ENCODE measurements at places on chromosomes 16 and 17. TPM values are rescaled to one million over a fixed set of nuclear protein-coding genes. Genes with fewer than 3 reads are reported as not detected.

DNA sequence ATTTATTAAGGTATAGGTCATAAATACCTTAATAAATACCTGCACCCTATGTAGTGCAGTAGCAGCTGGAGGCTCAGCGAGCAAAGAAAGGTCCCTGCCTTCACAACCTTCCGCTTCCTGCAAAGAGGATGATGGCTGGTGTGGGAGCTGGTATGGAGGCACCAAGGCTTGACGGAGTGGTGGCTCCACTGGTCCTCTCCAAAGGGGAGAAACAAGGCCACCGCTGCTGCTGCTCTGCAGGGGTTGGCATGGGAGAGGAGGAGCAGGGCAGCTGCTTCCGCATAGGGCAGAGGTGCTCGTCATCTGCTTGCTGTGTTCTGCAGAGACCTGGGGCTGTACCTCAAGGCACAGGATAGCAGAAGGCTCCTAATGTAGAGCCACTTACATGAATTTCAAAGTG is 52.8 kb downstream of the NDEL1 start:
- no peak overlapping the region for H3K27ac ChIP-seq
- no peak overlapping the region for H3K4me3 ChIP-seq
- H3K4me1 ChIP-seq = no peaks in the 10 kb centered on the region
- no peaks in the 10 kb centered on the region for H3K27me3 ChIP-seq
- H3K36me3 ChIP-seq = peaks cover 23% of the 10 kb centered on the region

SMIM36 gene
- not detected for total RNA-seq

DNA sequence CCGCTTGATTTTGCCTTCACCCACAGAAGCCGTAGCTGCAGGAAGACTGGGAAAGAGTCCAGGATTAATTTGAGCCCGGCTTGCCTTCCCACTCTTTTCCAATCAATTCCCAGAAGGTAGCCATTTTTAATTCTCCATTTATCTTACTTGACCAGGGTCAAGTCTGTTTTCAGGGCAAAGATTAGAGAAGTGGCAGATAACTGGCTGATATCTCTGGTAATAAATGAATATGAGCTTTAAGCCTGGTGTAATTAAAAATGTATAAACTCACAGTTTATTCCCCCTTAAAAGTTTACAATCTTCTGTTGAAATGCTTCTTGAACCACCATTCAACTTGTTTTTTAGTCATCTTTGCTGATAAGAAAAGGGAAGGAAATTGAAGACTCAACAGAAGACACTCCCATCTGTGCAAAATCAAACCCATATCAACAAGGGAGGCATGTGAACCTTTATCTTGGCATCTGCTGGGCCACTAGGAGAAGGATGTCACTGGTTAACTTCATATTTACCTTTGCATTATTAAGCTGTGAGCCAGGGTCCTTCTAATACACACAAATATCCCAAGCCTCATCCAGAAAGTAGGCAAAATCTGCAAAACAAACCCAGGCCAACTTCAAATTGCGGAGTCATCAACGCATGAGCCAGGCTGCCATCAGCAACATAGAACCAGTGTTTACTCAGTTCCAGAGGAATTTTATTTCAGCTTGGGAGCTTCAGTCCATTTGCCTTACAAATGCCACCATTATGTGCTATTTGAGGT is 314.6 kb upstream of the MAF start:
- no peaks in the 10 kb centered on the region for H3K36me3 ChIP-seq
- no peak overlapping the region for H3K4me3 ChIP-seq
- H3K27me3 ChIP-seq = peaks cover 11% of the 10 kb centered on the region
- no peak overlapping the region for H3K27ac ChIP-seq
- peaks cover 11% of the 10 kb centered on the region for H3K4me1 ChIP-seq

DNA sequence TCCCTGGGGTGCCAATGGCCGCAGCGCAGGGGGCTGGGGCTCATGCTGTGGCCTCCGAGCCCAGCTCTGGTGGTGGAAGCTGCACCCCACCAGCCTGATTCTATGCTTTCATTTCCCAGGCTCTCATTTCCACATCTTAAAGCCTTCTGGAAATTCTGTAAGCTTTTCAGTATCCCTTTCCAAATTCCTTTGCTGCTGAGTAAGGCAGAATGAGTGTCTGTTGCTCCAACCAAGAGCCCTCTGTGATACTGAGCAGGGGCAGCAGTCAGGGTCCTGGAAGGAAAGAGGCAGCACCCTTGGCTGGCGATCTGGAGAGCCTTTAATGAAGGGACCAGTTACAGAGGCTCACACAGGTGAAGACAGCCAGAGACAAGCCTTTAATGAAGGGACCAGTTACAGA is 79.5 kb upstream of the FOXF1 start:
- no peaks in the 10 kb centered on the region for H3K36me3 ChIP-seq
- no peak overlapping the region for H3K4me3 ChIP-seq
- DNase-seq = no peak
- no peaks in the 10 kb centered on the region for H3K27me3 ChIP-seq
- H3K27ac ChIP-seq = no peak overlapping the region
- H3K4me1 ChIP-seq = no peaks in the 10 kb centered on the region

NTN1 gene
- not detected for total RNA-seq

DNA sequence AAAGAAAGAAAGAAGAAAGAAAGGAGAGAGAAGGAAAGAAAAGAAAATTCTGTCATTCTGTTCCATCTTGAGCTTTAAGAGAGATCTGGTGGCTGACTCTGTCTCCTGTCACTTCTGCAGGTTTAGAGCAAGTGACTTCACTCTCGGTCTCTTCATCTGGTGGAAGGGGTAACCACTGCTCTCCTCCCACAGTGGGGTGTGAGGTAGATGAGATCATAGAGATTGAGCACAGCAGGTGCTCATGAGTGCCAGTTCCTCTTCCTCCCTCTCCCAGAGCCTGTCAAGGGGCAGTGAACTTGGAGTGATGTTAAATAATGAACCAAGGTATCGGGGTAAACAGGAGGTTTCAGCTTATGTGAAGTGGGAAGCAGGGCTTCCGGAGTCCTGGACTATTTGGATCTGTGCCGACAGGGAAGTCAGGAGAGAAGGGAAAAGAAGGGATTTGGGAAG is 47.7 kb downstream of the BEAN1 start:
- peaks cover 43% of the 10 kb centered on the region for H3K4me1 ChIP-seq
- peaks cover 11% of the 10 kb centered on the region for H3K27me3 ChIP-seq
- H3K4me3 ChIP-seq = no peak overlapping the region
- peak; percentile 79 for DNase-seq
- no peaks in the 10 kb centered on the region for H3K36me3 ChIP-seq

CLEC19A gene
- total RNA-seq = not detected

DNA sequence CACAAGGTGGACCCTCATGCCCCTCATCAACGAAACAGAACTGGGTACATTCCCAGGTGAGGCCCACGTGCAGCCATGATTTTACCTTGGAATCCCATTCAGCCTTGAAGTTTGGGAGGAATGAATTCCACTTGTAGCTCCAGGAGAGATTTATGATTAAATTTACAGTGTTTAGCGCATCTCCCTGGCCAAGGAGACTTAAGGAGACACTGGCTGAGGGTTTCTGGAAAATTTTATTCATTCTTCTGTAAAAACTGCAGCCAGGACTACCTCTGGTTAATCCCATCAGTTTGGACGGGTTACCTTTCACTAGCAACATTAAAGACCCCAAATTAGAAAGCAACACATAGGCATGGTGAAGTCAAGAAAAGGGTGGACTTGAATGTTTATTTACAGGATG is 87.2 kb upstream of the SMURF2 start:
- H3K27me3 ChIP-seq = no peaks in the 10 kb centered on the region
- H3K4me3 ChIP-seq = no peak overlapping the region
- peaks cover 45% of the 10 kb centered on the region for H3K36me3 ChIP-seq
- H3K4me1 ChIP-seq = peaks cover 4% of the 10 kb centered on the region

DNA sequence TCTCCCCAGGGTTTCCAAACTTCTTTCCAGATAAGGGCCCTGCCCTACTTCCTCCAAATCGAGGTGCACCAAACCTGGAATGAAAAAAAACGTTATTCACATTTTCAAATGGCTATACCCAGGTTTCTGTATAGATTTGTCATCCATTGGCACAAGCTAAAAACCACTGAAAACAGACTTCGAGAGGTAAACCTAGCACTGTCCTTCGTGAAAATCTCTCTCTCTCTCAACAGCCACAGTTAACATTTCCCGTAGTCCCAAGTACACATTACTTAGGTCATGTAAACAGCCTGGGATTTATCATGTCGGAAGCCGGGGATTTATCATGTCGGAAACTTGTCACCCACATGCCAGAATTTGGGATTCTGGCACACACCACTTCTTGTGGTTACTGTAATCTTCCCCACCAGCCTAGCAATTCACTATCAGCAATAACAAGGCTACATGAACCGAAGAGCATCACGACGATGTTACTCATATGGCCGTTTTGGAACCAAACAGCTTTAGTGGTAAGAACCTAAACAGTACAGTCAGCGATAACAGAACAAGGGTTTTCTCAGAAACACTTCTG is 1.2 kb downstream of the DDX5 start:
- H3K27ac ChIP-seq = peak overlapping the region; percentile 100
- DNase-seq = no peak
- peaks cover 69% of the 10 kb centered on the region for H3K4me1 ChIP-seq
- no peaks in the 10 kb centered on the region for H3K27me3 ChIP-seq

GRCh38 chr16:27315333-27316037 is 1.7 kb downstream of the IL4R start:
- peaks cover 62% of the 10 kb centered on the region for H3K36me3 ChIP-seq
- H3K27me3 ChIP-seq = peaks cover 5% of the 10 kb centered on the region
- H3K27ac ChIP-seq = peak overlapping the region; percentile 98
- H3K4me3 ChIP-seq = peak overlapping the region; percentile 97
- DNase-seq = peak; percentile 77

DNA sequence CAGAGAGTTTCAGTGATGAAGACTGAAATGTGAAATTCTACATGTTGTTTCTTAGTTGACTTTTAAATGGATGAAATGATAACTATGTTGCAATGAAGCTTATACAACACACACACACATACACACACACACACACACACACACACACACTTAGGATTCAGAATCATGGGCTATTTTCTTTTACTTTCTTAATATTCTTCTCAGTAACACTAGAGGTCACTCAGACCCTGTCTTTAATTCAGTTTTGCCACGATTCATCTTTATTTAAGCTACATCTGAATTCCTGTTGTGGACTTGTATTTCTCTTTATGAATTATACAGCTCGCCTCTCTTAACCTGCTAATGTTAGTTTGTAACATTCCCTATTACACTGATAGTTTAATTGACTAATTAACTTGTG is 109.6 kb upstream of the GOT2 start:
- no peaks in the 10 kb centered on the region for H3K27me3 ChIP-seq
- no peaks in the 10 kb centered on the region for H3K4me1 ChIP-seq
- H3K4me3 ChIP-seq = no peak overlapping the region
- H3K27ac ChIP-seq = no peak overlapping the region
- no peaks in the 10 kb centered on the region for H3K36me3 ChIP-seq
- no peak for DNase-seq

- H3K27ac ChIP-seq = no peak overlapping the region
- peak overlapping the region; percentile 97 for H3K4me3 ChIP-seq
- H3K4me1 ChIP-seq = peaks cover 57% of the 10 kb centered on the region
- no peaks in the 10 kb centered on the region for H3K27me3 ChIP-seq
- H3K36me3 ChIP-seq = peaks cover 13% of the 10 kb centered on the region
- DNase-seq = no peak
These were observed 1.6 kb upstream of the FBXL20 start for GRCh38 chr17:39402890-39403605.

CCL7 gene
- total RNA-seq = not detected

DNA sequence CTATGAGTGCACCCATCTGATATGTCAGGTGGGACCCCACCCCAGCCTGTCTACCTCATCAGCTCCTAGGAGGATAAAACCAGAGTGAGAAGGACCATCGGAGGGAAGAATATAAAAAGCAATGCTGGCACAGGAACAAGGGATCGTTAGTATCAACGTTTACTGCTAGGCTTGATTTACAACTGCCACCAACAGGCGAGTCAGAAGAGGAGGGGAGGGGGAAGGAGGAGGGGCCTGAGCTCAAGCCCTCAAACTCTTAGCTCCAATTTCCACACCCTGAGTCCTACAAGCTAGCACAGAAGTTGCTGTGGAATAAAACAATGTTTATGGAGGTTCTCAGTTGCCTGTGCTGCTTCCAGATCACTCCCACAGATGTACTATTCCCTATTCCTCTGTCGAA is 234.5 kb downstream of the C16orf78 start:
- peaks cover 15% of the 10 kb centered on the region for H3K27me3 ChIP-seq
- no peak overlapping the region for H3K27ac ChIP-seq
- H3K4me3 ChIP-seq = no peak overlapping the region
- no peak for DNase-seq
- no peaks in the 10 kb centered on the region for H3K4me1 ChIP-seq

- no peak overlapping the region for H3K27ac ChIP-seq
- H3K4me3 ChIP-seq = no peak overlapping the region
- no peaks in the 10 kb centered on the region for H3K36me3 ChIP-seq
- no peaks in the 10 kb centered on the region for H3K4me1 ChIP-seq
- peaks cover 29% of the 10 kb centered on the region for H3K27me3 ChIP-seq
These were observed 15.4 kb upstream of the MYO18A start for GRCh38 chr17:29195465-29196081.

NPIPA3 gene
- total RNA-seq = not detected

DNA sequence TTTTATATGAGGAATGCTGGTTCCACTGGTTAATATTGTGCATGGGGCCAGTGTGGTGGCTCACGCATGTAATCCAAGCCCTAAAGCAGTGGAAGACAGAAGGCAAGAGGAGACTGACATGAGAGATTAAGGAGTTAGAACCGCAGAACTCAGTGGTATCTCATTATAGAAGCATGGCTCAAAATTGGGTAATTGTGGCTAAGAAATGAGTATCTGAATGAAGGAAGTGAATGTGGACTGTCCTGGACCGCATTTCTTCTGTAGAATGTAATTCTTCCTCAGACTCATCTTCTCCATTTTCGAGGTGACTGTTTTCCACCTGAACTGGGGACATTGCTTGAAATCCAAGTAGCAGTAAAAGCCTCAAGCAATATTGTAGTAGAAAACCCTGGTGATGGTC is 42.6 kb upstream of the CDR2 start:
- no peak overlapping the region for H3K27ac ChIP-seq
- DNase-seq = no peak
- peaks cover 27% of the 10 kb centered on the region for H3K36me3 ChIP-seq

KRTAP4-9 gene
- total RNA-seq = not detected

EVPL gene
- total RNA-seq = not detected

DNA sequence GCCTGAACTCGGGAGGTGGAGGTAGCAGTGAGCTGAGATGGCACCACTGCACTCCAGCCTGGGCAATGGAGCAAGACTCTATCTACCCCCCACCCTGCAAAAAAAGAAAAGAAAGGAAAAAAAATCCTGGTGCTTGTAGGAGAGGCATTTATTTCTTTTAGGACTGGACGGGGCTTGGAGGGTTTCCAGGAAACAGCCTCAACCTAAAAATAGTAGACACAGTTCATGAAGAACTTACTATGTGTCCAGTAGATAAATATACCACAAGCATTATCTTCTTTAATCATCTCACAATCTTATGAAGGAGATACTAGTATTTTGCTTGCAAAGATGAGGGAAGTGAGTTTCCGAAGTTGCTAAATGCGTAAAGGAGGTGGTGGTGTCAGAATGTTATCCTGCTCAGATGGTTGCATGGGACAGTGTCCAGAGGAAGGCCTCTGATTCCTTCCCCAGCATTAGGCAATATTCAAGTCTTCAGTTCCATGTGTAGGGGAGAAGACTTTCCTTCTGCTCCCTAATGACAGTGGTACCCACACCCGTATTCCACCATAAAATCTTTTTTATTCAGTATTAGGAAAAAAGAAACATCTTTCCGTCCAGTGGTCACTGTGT is 263.2 kb downstream of the WWOX start:
- no peak overlapping the region for H3K4me3 ChIP-seq
- H3K27ac ChIP-seq = no peak overlapping the region
- no peaks in the 10 kb centered on the region for H3K4me1 ChIP-seq
- H3K36me3 ChIP-seq = no peaks in the 10 kb centered on the region
- DNase-seq = no peak

GRCh38 chr17:57455063-57455914 is 199.0 kb downstream of the MSI2 start:
- peaks cover 63% of the 10 kb centered on the region for H3K4me1 ChIP-seq
- H3K36me3 ChIP-seq = peaks cover 16% of the 10 kb centered on the region
- peak overlapping the region; percentile 72 for H3K27ac ChIP-seq
- no peak overlapping the region for H3K4me3 ChIP-seq

Data from activated CD4-positive, alpha-beta memory T cell treated with anti-CD3 and anti-CD28 coated beads, Interleukin-2, amount 10 ng/mL, durations not matched to agents 7 days and 5 days (primary cell).